ENCODE measurements at places on chromosomes 11 and 22.

- no peak for DNase-seq
Observed at GRCh38 chr22:25197340-25197739, 2.3 kb upstream of the CRYBB3 start.

- DNase-seq, result no peak
Observed at GRCh38 chr11:64409707-64410403, 50.9 kb downstream of the RPS6KA4 start.

DNA sequence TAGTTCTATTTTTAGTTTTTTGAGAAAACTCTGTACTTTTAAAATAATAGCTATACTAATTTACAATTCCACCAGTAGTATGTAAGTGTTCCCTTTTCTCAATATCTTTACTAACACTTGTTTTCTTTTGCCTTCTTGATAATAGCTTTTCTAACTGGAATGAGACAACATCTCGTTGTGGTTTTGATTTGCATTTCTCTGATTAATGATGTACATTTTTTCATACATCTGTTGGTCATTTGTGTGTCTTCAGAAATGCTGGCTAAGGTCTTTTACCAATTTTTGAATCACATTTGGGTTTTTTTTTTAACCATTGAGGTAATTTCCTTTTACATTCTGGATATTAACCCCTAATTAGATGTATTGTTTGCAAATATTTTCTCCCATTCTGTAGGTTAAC, 258.9 kb downstream of the DYNC2H1 start:
- no peak for DNase-seq

- no peak for DNase-seq
Observed at GRCh38 chr11:132036746-132037466, 666.5 kb downstream of the NTM start.

- no peak for DNase-seq
Observed at GRCh38 chr11:16613262-16613511, 125.3 kb upstream of the C11orf58 start.

GRCh38 chr11:76074148-76075095, 131.9 kb downstream of the WNT11 start:
- DNase-seq, result no peak

DNA sequence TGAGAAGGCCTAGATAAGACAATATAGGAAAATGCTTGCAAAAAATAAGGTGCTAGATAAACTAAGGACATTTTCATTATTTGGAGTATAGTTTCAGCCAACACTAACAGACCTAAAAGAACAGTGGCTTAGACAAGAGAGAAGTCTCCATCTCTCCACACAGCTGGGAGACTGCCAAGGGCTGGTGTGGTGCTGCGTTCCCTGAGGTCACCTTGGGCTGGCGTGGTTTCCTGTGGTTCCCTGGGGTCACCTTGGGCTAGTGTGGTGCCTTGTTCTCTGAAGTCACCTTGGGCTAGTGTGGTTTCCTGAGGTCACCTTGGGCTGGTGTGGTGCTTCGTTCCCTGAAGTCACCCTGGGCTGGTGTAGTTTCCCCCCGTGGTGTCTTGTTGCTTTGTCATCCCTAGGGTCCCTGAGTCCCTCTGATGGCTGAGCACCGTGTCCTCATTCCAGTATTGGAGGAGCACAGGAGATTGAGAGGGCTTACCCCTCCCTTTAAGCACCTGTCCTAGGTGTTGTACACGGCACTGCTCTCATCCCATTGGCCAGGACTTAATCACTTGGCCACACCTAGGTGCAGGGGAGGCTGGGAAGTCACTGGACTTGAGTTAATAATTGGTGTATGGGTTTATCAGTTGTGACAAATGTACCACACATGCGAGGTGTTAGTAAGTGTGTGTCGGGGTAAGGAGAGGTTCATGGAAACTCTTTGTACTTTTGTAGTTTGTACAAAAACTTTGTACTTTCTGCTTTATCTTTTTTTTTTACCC, 14.9 kb downstream of the SAMM50 start:
- DNase-seq, result no peak

- DNase-seq, result no peak
Observed at GRCh38 chr11:22331771-22332170, 6.4 kb upstream of the SLC17A6 start.

GRCh38 chr11:104916442-104916841, 18.2 kb upstream of the CASP12 start:
- DNase-seq, result no peak

DNA sequence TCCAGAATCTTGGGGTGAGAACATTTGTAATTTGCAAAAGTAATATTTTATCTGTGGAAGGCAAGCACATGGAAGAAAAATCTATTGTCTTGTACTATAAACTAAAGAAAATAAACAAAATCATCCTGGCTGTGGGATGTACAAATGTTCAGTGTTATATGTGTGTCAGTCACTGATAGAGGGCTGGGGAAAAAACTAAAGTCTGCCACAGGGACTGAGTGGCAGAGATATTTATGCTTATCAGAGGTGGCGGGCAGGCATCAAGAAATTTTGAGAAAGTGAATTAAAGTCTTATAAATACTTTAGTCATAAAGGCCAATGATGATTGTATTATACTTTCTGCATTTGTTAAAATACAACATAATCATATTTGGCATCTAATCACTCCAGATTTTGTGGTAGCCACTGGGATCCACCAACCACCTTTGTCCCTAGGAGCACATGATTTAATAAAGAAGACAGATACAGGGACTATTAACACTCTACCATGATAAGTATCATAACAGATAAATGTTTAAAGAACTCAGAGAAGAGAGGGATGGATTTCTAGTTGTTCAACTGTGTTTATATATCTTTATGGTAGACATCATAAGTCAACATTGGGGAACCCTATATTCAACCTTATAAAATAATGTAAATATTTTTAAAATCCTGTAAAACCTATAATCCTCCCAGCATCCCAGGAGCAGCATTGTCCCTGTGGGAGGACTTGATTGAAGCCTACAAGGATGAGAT, 2.6 kb upstream of the ENDOD1 start:
- DNase-seq, result no peak

DNA sequence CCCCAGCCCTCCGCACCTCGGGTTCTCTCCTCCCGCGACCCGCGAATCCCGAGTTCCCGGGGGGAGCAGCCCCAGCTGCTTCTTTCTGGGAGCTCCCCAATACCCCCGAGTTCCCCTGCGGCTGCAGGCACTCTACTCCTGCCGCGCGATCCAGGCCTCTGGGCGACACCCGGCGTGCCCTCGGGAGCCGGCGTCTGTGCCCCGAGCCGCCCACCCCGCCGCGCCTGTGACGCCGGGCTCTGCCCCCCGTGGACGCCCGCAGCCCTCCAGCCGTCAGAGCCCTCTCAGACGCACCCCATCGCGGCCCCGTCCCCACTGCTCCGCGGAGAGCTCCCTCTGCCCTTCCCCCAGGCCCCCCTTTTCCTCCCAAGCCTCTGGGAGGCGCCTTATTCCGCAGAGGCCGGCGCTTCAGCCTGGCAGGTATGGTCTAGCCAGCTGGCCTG, 422 bp downstream of the GLB1L2 start:
- DNase-seq, result peak; percentile 34

DNA sequence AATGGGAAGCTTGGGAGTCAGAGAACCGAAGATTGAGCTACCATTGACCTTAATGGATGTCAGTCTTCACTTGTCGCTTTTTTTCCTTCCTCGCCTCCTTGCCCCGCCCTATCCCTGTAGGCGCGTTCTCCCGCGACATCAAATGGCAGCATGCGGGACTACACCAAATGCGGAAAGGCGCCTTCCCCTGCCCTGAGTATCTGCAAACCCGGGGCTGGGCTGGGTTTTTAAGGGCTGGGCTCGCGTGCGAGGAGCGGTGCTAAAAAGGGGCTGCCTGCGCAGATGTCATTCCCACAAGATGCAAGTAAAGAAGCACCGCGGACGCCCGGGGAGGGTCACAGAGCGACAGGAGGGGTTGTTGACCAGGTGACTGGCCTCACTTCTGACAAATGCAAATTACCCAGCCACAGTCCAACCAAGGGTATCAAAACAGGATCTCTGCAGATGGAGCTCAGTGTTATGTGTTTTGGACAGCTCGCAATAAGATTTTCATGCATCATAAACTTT, 4.7 kb upstream of the FAM111B start:
- peak; percentile 32 for DNase-seq

DNA sequence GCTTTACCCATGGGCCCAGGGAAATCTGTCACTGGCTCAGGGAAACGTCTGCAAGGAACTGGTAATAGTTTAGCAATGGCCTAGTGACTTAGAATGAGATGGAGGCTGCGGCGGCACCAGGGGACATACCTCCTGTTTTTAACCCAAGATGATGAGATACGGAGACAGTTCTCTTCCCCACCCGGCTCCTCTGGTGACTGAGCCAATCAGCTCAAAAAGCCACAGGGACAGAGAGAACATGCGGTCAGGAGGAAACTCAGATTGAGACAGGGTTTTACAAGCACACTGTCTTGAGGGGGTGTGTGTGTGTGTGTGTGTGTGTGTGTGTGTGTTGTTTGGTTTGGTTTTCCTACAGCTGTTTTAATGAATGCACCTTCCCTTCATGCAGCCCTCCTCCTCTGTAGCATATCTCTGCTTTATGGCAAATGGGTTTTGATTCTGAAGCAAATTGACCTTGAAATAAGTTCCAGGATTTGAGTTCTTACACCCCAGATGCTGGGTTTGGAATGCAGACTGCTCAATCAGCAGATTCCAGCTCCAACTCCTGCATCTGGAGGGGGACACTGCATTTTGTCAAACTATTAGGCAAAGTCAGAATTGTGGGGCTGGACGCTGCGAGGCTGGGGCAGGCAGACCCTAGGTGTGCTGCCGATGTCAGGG, 246.2 kb downstream of the NTM start:
- DNase-seq, result no peak

GRCh38 chr11:2304506-2305139, 2.8 kb downstream of the TSPAN32 start:
- DNase-seq, result no peak

- DNase-seq, result no peak
Observed at GRCh38 chr11:125128450-125128849, 17.0 kb upstream of the TMEM218 start.

- no peak for DNase-seq
Observed at GRCh38 chr11:64802370-64803157, 450 bp downstream of the MAP4K2 start.

Data from COR-L47 (cell line).